ENCODE measurements at places on chromosomes 1 and 21.

DNA sequence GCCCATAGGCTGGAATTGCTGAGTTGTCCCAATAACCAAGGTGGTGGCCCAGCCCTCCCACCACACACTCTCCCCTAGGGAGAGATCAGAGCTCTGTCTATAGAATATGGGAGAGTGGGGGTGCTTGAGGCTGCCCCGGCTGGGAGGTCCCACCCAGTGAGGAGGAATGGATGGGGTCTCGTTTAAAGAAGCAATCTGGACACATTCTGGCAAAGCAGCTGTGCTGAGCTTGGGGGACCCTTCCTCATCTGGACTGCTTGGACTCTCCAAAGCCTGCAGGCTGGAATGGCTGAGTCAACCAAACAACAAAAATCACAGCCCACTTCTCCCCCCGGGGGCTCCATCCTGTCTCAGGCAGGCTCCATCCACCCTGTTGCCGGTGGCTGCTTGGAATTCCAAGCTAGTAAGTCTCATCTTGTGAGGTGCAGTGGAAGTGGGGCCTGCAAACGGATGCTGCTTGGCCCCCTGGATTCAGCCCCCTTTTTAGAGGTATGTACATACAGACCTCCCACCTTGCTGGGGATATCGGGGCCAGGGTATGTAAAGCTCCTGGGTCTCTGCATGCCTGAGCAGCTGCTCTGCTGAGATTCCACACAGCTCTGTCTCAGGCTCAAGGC lies 67.1 kb upstream of the FAM78B start:
- no peak for DNase-seq

- DNase-seq, result no peak
Observed at GRCh38 chr1:221337106-221337505, 404.8 kb downstream of the DUSP10 start.

DNA sequence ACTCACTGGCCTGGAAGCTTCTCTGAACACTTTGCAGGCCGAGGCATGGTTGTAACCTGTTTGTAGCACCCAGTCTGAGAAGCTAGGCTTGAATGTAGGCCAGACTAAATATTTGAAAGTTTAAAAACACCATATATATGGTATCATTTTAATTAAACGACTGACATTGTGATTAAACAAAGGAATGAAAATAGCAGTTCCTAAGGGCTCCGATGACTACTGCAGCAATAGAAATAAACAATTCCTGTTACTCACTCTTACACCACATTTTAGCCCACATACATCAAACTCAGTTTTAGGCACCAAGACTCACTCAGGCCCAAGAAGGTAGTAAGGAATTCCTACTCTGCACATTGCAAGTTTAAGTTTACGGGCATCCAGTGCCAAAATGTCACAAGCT lies 281.2 kb downstream of the AKT3 start:
- DNase-seq, result no peak

DNA sequence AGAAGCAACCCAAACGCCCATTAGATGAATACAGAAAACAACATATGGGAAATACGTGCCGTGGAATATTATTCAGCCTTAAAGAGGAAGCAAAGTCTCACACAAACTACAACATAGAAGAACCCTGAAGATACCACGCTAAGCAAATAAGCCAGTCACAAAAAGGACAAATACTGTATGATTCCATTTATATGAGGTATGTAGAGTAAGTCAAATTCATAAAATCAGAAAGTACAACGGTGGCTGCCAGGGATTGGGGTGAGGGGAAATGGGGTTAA lies 54.2 kb downstream of the SIPA1L2 start:
- no peak for DNase-seq

- no peak for DNase-seq
Observed at GRCh38 chr1:90705956-90706355, 11.1 kb downstream of the BARHL2 start.

DNA sequence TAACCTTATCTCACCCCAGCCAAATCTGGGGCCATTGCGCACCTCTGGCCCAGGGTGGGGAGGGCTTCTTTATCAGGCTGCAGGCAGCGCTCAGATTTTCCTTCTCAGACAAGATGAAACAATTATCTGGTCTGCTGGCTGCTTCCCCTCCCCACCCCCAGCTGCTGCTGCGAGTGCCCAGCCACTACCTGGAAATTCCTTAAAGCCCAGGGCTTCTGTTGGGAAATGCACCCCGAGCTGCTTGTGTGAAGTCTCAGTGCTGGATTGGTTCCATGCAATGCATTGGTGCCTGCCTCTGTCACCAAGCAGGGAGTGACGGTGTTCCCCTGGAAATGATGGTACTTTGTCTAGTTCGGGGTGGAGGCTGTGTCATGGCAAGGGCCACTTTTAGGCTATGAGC lies 18.5 kb upstream of the ACTL8 start:
- no peak for DNase-seq

GRCh38 chr1:166730299-166730888 lies 108.9 kb upstream of the POGK start:
- DNase-seq, result no peak

GRCh38 chr1:40612345-40612831 lies 53.1 kb downstream of the RIMS3 start:
- peak; percentile 60 for DNase-seq

- DNase-seq, result no peak
Observed at GRCh38 chr1:55331351-55331750, 116.2 kb upstream of the USP24 start.

DNA sequence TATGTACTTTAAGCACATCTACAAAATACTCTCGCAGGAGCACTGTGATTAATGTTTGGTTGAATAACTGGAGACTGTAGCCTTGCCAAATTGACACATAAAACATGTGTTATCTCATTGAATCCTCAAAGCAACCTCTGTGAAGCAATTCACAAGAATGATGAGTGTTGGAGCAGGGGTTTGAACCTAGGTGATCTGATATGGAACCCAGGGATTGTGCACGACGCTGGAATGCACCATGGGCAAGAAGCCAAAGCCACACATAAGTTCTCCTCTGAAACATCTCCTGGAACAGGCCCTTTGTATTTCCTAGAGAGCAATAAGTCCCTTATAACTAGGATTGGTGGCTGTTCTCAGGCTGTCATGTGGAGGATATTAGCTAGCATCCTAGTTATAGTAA lies 124.6 kb upstream of the IVNS1ABP start:
- no peak for DNase-seq

DNA sequence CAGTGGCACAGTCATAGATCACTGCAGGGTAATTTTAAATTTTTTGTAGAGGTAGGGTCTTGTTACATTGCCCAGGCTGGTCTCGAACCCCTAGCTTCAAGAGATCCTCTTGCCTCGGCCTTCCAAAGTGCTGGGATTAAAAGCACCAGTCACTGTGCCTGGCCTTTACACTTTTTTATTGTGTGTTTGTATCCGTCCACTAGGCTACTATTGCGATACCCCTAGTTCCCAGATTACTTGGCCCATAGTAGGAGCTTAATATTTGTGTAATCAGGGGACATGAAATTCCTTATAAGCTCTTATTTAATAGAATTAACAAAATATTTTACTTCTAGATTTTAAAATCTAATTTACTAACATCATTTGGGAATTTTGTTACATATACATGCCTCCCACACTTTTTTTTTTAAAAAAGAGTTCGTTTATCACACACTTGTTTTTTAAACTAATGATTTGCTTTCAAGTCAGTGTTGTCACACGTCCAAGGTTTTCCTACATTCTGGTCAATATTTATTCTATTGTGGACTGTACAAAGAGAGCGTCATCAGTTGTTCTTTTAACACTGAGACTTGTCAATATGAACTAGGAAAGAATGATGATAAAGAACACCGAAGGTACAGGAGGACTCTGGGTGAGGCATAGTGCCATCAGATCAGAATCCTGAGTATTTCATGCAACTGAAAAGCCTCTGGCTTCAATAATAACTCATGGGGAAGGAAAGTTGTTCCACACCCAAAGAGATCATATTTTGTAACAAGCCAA lies 63.7 kb downstream of the LEPR start:
- no peak for DNase-seq

GRCh38 chr1:175071276-175071943 lies 3.8 kb downstream of the TNN start:
- no peak for DNase-seq

GRCh38 chr1:89041119-89041641 lies 18.5 kb upstream of the GBP3 start:
- no peak for DNase-seq

DNA sequence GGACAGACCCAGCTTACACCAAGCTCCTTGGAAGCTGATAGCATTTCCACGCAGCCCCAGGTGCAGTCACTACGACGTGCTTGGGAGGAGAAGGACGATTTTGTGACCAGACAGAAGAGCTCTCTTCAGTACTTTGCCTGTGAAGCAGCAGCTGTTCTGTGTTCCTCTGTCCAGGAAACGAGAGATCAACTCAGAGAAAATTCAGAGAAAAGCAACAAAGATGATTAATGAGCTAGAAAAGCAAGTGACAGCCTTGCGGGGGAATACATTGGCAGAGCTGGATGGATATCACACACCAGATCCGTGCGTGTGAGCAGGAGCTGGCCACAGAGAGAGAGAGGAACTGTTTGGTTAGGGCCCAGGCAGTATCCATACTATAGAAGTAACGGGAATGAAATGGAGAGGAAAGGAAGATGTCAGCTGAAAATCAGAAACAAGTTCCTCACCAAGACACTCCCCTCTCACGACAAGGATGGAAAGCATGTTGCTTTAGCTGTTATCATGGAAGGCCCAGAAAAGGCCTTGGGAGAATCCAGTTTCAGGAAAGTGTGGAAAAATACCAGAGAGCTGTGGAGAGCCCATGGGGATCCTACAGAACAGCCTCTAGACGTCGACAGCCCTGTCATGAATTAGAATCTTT lies 106.2 kb downstream of the TOMM20 start:
- no peak for DNase-seq

DNA sequence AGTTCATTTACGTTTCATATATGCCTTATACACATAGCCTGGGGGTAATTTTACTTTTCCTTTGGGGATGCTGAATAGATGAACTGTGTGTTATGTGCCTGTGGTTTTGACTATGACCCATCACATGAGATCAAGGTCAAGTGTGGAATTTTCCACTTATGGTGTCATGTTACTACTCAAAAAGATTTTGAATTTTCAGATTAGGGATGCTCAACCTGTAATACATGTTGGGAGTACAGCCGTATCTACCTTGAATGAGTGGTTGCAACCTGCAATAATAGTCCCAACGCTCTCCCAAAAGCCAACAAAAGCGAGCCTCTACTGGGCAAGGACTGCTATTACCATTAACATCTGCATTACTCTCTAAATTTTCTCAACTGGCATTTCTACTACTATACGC lies 68.5 kb upstream of the SDC3 start:
- DNase-seq, result no peak

DNA sequence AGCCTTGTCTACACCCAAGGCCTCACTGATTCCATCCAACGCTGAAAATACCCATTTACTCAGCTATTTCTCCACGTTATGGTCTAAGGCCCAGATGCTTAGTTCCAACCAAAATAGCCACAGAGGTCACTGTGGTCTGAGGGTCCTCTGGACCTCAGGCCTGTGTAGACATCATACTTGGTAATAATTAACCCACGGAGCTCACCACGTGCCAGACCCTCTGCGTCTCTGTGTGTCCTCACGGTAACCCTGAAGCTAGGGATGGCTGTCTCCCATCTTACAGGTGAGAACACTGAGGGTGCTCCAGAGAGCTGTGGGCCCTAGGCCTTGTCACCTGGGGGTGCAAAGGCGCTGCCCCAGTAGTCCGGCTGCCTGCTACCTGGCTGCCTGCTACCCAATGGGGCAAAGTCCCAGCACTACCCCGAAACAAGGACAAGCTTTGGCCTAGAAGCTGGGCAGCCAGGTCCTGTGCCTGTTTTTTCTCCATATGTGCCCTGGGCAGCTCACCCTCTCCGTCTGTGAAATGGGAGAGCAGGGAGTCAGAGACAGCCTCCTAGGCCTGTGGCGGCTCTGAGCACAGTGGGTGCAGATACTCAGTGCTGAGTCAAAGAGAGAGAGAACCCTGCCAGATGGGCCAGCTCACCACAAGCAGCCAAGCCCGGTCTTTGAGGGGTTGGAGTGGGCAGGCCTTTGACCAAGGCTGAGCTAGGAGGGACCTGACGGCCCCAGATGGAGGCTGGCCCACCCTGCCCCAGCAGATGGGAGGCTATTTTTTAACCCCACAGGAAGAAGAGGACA lies 17.0 kb upstream of the RUNX3 start:
- DNase-seq, result peak; percentile 81

GRCh38 chr1:64536836-64537490 lies 67.0 kb downstream of the CACHD1 start:
- DNase-seq, result no peak

GRCh38 chr1:204673209-204673608 lies 12.3 kb downstream of the LRRN2 start:
- DNase-seq, result no peak
